ENCODE measurements at places on chromosomes 5 and 9.

GRCh38 chr5:91794856-91795548 lies 411.9 kb upstream of the ARRDC3 start:
- no peak for DNase-seq

DNA sequence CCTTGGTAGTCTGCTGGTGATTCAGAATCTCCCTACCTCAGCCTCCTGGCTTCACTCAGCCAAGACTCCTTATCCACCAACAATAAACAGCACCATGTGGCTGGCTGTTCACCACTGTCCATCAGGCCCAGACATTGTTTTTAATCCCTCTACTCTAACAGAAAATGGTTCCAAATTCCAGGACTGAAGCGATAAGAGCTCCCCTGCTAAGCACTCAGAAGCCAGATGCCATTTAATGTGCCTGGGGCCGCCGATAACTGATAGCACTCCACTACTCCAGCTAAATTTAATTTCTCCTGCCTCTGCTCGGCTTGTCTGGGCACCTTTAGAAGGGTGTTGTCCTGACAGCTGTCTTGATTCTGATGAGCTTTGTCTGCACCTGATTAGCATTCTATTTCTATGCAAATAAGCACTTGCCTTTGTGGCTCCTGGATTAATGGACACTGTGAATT lies 47.1 kb downstream of the ZNF622 start:
- no peak for DNase-seq

DNA sequence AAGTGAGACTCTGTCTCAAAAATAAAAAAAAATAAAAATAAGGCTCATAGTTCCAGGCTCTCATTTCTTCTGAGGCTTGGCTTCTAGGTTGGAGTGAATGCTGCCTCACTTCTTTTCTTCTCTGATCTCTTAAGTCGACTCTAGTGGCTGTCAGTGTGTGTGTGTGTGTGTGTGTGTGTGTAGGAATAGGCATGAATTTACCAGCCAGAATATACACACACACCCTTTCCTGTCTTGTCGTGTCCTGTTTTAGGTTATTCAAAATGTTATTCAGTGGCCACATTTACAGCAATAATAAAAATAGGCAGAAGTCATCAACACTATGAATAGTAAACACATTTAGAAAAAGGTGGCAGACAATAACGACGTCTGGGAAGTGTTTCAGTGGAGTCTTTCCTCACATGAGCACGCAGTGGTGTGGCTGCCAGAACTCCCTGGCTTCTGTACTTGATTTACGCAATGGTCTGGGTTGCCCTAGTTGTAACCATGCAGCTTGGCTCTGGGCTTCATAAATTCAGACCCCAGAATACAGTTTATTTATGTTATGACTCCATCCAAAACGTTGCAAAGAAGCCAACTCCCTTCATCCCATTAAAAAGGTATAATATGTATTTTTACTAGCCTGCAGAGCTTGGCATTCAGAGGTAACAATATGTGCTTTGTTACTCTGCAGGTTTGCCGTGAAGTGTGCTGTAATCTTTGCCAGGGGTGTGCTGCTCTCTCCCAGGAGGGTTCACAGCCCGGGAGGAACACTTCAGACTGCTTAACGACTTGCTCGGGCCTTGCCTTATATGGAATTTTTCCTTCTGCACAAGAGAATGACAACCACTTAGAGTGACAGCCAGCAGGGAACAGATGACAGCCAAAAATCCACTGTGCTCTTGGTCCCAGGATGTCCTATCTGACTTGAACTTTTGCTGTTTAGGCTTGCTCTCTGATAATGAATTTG lies 34.4 kb upstream of the PALM2AKAP2 start:
- no peak for DNase-seq

GRCh38 chr9:96565671-96566497 lies 53.8 kb downstream of the CDC14B start:
- DNase-seq: no peak

GRCh38 chr5:92605591-92605990 lies 975.4 kb downstream of the NR2F1-AS1 start:
- no peak for DNase-seq

GRCh38 chr5:180830253-180831138 lies 27.9 kb upstream of the MGAT1 start:
- DNase-seq: no peak

GRCh38 chr5:136051486-136052220 lies 22.9 kb downstream of the TGFBI start:
- no peak for DNase-seq
